Colonic mucosa (tissue), 4 donors: ENCODE measurements at places on chromosomes 16 and 17. TPM values are rescaled to one million over a fixed set of nuclear protein-coding genes. Genes with fewer than 3 reads are reported as not detected.

CENPT gene
- 38.9 TPM for total RNA-seq

KRT25 gene
- not detected for total RNA-seq

MPO gene
- total RNA-seq, result not detected

TERB1 gene
- total RNA-seq, result 0.22 TPM

- H3K36me3 ChIP-seq, result no peaks in the 10 kb centered on the region
- no peak overlapping the region for H3K4me3 ChIP-seq
- H3K27ac ChIP-seq, result no peak overlapping the region
These were observed 5.0 kb upstream of the KCTD11 start for GRCh38 chr17:7346761-7347614.

DNA sequence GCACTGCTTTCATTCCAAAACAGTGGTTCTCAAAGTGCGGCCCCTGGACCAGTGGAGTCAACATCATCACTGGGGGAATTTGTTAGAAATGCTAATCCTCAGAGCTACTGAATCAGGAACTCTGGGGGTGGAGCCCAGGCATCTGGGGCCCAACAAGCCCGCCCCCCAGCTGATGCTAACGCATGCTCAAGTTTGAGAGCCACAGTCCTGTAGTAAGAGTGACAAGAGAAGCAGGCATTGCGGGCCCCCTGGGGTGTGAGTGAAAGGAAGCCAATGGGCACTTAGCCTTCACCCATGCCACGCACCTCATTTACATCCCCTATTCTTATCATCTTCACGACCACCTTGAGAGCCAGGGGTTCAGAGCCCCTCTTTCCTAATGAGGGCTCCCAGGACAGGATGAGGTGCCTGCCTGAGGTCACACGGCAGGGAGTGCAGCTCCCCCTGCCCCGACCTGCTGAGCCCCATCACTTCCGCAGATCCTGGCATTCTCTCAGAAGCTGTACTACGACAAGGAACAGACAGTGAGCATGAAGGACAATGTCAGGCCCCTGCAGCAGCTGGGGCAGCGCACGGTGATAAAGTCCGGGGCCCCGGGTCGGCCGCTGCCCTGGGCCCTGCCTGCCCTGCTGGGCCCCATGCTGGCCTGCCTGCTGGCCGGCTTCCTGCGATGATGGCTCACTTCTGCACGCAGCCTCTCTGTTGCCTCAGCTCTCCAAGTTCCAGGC is 9.1 kb downstream of the CA4 start:
- no peaks in the 10 kb centered on the region for H3K4me1 ChIP-seq
- no peak overlapping the region for H3K4me3 ChIP-seq
- no peak for DNase-seq
- no peaks in the 10 kb centered on the region for H3K27me3 ChIP-seq

- H3K4me3 ChIP-seq, result no peak overlapping the region
- no peaks in the 10 kb centered on the region for H3K36me3 ChIP-seq
- no peaks in the 10 kb centered on the region for H3K4me1 ChIP-seq
- peak; percentile 84 for DNase-seq
- no peaks in the 10 kb centered on the region for H3K27me3 ChIP-seq
These were observed 83.5 kb downstream of the ADCY9 start for GRCh38 chr16:4032768-4033167.

DNA sequence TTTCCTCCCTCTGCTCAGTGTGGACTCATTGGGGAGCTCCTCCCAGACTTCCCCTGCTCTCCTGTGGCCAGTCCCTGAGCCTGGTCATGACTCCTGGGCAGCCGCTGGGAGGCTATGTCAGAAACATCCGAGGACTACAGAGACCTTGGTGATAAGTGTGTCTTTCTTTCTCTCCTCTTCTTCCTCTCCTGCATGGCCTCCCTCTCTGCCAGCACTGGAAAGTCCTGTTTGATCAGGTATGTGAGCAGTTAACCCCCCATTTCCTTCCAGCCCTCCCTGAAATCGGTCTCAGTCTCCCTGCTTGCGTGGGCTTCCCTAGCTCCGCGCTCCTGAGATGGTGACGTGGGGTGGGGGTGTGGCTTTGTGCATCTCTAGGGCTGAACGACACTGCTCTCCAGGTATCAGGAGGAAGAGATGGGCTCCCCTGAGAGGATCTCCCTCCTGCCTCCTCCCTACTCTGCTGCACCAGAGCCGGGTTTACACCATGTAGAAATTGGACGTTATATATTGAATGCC is 2.1 kb downstream of the RHBDL3 start:
- no peak overlapping the region for H3K4me3 ChIP-seq
- H3K36me3 ChIP-seq, result no peaks in the 10 kb centered on the region
- no peak for DNase-seq
- peaks cover 8% of the 10 kb centered on the region for H3K4me1 ChIP-seq
- peaks cover 43% of the 10 kb centered on the region for H3K27me3 ChIP-seq

DNA sequence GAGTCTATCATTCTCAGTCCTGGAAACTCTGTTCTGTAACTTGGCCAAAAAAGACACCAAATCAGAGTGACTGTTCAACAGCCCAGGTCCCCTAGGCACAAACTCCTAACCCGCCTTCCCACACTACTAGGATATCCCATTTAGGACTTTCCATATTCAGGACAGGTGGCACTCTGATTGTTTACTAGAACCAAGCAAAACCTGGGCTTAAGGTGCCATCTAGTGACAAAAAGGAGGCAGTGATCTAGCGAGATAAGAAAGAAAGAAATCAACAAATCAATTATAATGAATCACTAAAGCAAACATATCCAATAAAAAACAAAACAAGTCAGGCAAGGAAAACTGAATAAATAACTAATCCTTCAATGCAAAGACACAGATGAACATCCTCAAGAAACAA is 203.9 kb downstream of the CEP112 start:
- no peaks in the 10 kb centered on the region for H3K36me3 ChIP-seq
- no peak overlapping the region for H3K4me3 ChIP-seq
- peak; percentile 49 for DNase-seq
- no peak overlapping the region for H3K27ac ChIP-seq
- H3K27me3 ChIP-seq, result no peaks in the 10 kb centered on the region
- H3K4me1 ChIP-seq, result no peaks in the 10 kb centered on the region

GRCh38 chr16:1152651-1153259 is at the start of gene CACNA1H:
CACNA1H (plus strand) TSS chr16:1153106; CDS start chr16:1153738, 632 bp downstream.
- no peak for DNase-seq
- H3K4me1 ChIP-seq, result no peaks in the 10 kb centered on the region
- H3K36me3 ChIP-seq, result no peaks in the 10 kb centered on the region
- peak within 1 kb of the TSS; percentile 19 for H3K4me3 ChIP-seq
- peaks cover 38% of the 10 kb centered on the region for H3K27me3 ChIP-seq
- H3K27ac ChIP-seq, result peak within 1 kb of the TSS; percentile 67

DNA sequence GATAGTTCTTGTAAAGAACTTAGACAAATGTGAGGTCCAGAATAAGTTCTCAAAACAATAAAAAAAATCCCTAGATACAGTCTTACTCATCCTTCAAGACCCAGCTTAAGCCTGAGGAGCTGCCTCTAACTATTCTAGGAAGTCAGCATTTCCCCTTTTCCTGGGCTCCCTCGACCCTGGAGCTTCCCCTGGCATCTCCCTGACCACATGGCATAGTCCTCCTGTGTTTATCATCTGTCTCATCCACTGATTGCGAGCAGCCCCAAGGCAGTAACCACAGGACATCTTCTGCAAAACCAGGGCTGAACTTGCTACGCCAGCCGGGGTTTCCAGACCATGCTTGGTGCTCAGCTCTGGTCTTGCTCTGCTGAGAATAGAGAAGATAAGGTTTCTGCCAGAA is 36.7 kb upstream of the NLRP1 start:
- H3K27ac ChIP-seq, result no peak overlapping the region
- H3K27me3 ChIP-seq, result no peaks in the 10 kb centered on the region
- H3K4me1 ChIP-seq, result no peaks in the 10 kb centered on the region
- no peaks in the 10 kb centered on the region for H3K36me3 ChIP-seq
- H3K4me3 ChIP-seq, result no peak overlapping the region
- no peak for DNase-seq

DNA sequence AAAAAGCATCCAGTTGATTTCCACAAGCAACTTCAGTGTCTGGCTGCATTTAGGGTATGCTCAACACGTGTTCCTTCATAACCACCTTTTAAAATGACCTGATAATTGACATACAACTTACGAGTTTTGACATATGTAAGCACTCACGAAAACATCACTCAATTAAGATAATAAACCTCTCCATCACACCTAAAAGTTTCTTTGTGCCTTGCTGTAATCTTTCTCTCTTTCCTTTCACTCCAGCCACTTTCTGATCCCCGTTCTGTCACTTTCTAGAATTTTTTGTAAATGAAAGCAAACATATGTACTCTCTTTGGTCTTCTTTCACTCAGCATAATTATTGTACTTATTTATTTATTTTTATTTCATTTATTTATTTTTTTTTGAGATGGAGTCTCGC is 20.7 kb upstream of the UBE2G1 start:
- no peaks in the 10 kb centered on the region for H3K36me3 ChIP-seq
- no peaks in the 10 kb centered on the region for H3K4me1 ChIP-seq
- no peaks in the 10 kb centered on the region for H3K27me3 ChIP-seq
- H3K4me3 ChIP-seq, result no peak overlapping the region
- H3K27ac ChIP-seq, result no peak overlapping the region
- DNase-seq, result no peak

DNA sequence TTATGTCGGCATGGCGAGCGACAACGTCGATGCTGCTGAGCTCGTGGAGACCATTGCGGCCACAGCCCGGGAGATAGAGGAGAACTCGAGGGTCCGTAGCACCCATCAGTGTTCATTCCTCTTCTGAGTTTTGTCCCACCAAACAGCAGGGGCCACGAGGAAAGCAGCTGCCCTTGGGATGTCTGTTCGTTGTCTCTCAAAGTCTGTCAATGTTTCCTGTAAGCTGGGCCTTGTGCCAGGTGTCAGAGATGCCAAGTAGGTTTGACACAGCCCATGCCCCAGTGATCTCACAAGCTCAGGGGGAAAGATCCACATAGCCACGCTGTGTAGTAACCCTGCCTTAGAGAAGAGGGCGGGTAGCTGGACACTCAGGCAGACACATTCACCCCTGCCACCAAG is 22.6 kb downstream of the NTAN1 start:
- no peak for DNase-seq
- no peaks in the 10 kb centered on the region for H3K4me1 ChIP-seq
- no peaks in the 10 kb centered on the region for H3K27me3 ChIP-seq

GRCh38 chr17:67435122-67435521 is 58.0 kb downstream of the PITPNC1 start:
- H3K36me3 ChIP-seq, result no peaks in the 10 kb centered on the region
- no peaks in the 10 kb centered on the region for H3K27me3 ChIP-seq
- peak overlapping the region; percentile 4 for H3K27ac ChIP-seq
- no peaks in the 10 kb centered on the region for H3K4me1 ChIP-seq
- no peak for DNase-seq

DNA sequence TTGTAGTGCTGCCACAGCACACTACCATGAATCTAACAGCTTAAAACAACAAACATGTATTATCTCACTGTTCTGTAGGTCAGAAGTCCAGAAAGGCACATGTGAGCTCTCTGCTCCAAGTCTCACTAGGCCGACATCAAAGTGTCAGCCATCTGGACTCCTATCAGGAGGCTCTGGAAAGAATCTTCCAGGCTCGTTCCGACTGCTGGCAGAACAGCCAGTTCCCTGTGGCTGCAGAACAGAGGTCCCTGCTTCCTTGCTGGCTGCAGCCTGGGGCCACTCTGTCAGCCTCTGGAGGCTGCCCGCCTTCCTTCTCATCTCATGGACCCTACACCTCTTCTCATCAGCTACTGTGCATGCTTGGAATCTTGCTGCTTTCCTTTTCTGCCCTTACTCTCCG is 168.9 kb downstream of the CBLN1 start:
- no peak overlapping the region for H3K4me3 ChIP-seq
- no peak overlapping the region for H3K27ac ChIP-seq

GRCh38 chr17:42225646-42226045 is 31.4 kb upstream of the GHDC start:
- no peaks in the 10 kb centered on the region for H3K36me3 ChIP-seq
- DNase-seq, result no peak
- H3K27ac ChIP-seq, result no peak overlapping the region
- no peaks in the 10 kb centered on the region for H3K4me1 ChIP-seq

GRCh38 chr17:56638591-56639051 is 45.1 kb downstream of the NOG start:
- H3K4me1 ChIP-seq, result no peaks in the 10 kb centered on the region
- H3K27me3 ChIP-seq, result no peaks in the 10 kb centered on the region
- H3K4me3 ChIP-seq, result no peak overlapping the region
- no peak overlapping the region for H3K27ac ChIP-seq
- DNase-seq, result no peak
- no peaks in the 10 kb centered on the region for H3K36me3 ChIP-seq

- DNase-seq, result no peak
- no peak overlapping the region for H3K4me3 ChIP-seq
- H3K27ac ChIP-seq, result peak overlapping the region; percentile 27
- no peaks in the 10 kb centered on the region for H3K36me3 ChIP-seq
- no peaks in the 10 kb centered on the region for H3K27me3 ChIP-seq
- H3K4me1 ChIP-seq, result peaks cover 13% of the 10 kb centered on the region
These were observed 8.2 kb downstream of the USP22 start for GRCh38 chr17:21034340-21035235.

GRCh38 chr17:46742565-46743270 is 75.8 kb downstream of the WNT3 start:
- H3K36me3 ChIP-seq, result no peaks in the 10 kb centered on the region
- H3K4me3 ChIP-seq, result no peak overlapping the region
- no peaks in the 10 kb centered on the region for H3K4me1 ChIP-seq
- no peak for DNase-seq

DNA sequence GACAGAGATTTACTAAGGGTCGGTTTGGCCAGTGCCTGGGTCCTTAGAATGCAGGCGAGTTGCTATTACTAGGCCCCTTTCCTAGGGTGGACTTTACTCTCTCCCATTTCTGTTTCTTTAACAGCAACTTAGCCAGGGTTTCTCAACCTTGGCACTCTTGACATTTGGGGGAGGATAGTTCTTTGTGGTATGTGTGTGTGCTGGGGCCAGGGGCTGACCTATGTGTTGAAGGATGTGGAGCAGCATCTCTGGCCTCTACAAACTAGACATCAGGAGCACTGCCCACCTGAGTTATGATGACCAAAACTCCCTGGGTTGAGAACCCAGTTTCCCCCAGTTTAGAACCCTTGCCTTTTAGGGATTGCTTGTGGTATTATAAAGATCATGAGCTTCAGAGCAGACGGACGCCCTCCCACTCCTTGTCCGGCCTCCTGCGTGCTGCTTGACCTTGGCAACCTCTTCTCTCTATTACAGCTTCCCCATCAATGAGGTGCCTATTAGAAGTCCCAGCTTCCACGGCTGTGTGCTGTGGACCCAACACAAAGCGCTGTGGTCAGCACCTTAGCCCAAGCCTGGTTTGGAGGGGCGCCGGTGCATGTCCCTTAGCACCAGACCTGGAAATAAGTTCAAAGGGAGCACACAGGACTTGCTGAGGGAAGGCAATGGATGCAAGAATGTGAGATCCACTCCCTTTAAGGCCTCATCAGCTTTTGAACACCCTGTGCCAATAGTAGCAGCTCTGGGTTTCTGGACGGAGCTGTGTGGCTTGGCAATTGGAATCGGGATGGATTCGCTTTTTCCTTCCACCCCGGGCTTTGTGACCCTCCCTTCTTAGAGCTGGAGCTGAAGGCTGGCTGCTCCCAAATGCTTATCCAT is 239.2 kb upstream of the MAF start:
- H3K36me3 ChIP-seq, result no peaks in the 10 kb centered on the region
- no peak overlapping the region for H3K4me3 ChIP-seq
- no peaks in the 10 kb centered on the region for H3K4me1 ChIP-seq
